IMR-90 (cell line): ENCODE measurements at places on chromosomes 1 and 21.

DNA sequence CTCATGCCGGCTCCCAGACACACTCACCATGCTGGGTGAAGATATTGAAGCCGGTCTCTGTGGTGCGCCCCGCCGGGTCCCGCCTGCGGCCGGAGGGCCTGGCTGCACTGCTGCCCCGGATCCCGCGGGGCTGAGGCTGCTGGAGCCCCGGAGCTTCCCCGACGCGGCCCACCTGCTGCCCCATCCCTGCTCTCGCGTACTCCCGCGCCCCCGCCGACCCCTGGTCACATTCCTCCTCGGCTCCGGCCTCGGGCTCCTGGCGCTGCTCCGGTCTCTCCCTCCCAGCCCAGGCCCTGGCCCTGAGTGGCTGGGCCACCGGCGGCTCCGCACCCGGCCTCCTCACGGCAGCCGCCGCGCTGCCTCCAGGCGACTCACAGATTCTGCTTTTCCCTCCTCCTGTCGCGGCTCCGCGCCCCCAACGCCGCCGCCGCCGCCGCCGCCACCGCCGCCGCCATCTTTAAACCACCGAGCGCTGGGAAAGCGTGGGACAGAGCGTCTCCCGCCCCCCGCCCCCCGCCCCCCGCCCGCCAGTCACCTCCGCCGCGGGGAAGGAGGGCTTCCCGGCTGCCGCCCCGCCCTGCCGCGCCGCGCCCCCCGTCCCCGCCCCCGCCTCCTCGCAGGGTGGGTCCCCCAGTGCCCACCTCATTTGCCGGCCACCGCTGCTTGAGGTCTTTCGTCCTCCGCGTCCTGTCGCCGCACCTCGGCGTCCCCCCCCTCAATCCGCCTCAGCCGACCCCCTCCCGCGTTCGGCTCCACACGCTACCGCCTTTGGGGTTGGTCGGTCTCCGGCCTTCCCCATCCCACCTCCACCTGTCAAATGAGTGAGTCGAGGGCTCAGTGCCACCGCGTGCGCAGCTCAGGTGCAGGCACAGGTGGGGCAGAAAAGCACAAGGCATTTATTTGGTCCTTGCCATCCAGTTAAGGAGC lies at the start of gene ABL2:
ABL2 (minus strand) TSS at position 464 of the 927 bp plus-strand sequence; CDS start at position 184, 280 bp downstream.
- peak within 1 kb of the TSS; percentile 99 for H3K4me3 ChIP-seq
- 0 out of 2 replicates have a peak, but pooled peaks cover 1% of the 10 kb centered on the region for H3K36me3 ChIP-seq
- H3K27me3 ChIP-seq: no peaks in the 10 kb centered on the region
- peaks cover 4% of the 10 kb centered on the region; the same call in 1 of the 2 replicates for H3K4me1 ChIP-seq
- peak within 1 kb of the TSS; percentile 93 for H3K27ac ChIP-seq

DNA sequence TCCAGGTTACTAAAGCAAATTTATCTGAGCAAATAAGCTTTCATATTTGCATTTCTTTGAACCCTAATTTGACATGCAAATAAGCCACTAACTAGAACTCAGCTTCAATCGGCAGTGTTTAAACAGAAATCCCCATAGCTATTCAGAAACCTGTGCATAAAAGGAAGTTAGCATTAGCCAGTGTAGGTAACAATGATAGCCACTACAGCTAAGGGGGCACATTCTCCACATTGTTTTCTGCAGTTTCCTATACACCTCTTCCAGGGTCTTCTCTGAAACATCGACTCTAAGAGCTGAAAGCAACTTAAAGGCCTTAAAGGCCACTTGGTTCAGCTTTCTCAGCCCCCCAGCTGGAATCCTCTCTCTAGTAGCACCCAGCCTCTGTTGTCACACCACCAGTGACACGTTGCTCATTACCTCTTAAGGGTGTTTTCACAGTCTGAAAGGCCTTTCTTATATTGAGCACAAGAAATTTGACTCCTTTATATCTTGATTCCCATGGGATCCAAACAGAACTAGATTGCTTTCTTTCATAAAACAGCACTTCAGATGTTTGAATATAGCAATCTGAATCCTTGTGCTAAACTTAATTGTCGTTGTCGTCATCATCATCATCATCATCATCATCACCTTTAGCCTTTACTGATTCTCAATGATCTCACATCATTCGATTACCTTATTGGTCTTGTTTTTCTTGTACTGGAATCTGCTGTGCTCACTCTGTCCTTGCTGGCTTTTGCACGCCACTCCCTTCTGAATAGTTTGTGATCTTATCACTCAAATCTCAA lies 93.9 kb upstream of the DAB1 start:
- H3K36me3 ChIP-seq: no peaks in the 10 kb centered on the region
- no peak for DNase-seq

DNA sequence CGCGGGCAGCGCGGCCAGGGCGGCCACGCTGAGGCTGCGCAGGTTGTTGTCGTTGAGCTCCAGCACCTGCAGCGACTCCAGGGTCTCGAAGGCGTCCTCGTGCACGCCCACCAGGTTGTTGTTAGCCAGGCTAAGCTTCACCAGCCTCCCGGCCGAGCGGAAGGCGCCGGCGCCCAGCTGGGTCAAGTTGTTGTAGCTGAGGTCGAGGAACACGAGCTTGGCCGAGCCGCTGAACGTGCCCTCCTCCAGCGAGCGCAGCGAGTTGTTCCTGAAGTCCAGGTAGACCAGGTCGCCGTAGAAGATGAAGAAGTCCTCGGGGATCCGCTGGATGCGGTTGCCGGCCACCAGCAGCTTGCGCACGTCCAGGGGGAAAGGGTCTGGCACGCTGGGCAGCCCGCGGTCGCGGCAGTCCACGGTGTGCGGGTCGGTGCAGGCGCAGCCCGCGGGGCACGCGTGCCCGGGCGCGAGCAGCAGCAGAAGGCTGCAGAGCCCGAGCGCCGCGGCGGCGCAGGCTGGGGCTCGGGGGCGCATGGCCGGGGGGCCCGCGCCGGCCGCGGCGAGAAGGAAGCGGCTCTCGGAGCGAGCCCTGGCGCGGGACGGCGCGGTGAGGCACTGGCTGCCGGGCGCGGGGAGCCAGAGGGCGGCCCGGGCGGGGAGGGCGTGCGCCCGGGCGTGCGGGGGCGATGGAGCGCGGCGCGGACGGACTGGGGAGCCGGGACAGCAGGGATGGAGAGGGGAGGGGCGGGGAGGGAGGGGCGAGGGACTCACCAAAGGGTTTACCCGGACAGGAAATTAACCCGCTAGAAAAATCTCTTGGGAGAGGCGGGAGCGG lies 524 bp downstream of the LRRC38 start:
- no peaks in the 10 kb centered on the region for H3K4me1 ChIP-seq
- DNase-seq: no peak
- H3K4me3 ChIP-seq: no peak overlapping the region
- H3K36me3 ChIP-seq: no peaks in the 10 kb centered on the region
- no peak overlapping the region for H3K27ac ChIP-seq
- no peaks in the 10 kb centered on the region; the same call in 1 of the 2 replicates for H3K27me3 ChIP-seq

DNA sequence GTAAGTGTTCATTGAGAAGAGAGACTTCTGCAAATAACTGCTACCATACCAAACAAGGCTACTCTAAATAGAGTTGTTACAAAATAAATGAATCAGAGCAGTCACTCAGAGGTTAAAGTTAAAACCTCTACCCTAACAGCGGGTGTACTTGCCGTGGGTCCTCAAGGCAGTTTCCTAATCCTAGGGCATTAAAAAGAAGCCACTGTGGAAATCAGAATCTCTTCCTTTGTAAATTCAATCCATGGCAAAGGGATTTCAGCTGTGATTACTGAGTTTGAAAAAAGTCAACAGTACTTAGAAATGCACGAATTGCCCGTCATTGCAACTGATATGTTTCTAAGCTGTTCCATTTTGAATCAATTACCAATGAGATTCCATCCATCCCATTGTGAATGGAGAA lies 13.5 kb downstream of the TBX15 start:
- no peaks in the 10 kb centered on the region for H3K36me3 ChIP-seq
- peaks cover 35% of the 10 kb centered on the region for H3K27me3 ChIP-seq
- no peak overlapping the region for H3K27ac ChIP-seq
- H3K4me1 ChIP-seq: no peaks in the 10 kb centered on the region
- no peak for DNase-seq
